ENCODE measurements at places on chromosomes 12 and 14.

DNA sequence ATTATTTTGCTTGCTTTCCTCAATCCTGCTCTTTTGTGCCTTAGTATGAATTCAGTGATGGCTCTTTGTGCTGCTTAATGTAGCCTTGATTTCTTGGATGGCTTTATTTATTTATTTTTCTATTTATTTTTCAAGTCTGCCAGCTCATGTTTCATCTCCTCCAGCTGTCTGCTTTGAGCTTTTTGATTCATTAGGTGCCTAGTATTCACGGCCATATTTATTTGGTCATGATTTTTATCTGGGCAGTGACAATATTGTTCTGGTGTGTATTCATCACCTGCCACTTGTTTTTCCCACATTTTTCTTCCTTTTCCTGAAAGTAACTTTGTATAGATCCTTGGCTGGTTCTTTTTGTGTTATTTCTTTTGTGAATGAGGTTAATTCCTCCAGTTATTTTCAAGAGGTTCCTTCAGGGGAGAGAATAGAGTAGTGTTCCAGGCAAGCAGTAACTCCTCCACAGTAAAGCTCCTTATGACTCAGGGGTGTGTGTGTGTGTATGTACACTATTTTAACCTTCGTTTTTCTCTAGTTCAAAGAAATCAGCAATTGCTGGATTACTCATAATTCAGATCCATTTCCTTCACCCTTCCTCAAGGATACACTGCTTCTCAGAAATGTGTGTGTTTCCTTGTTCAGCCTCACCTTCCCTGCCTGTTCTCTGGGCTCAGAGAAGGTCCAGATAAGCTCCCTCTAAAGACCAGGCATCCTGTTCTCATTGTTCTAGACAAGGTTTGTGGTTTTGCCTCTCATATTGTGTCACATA, 51.6 kb upstream of the PMCH start:
- DNase-seq: no peak

GRCh38 chr14:58747181-58747580, 109.4 kb downstream of the DACT1 start:
- peak; percentile 84 for DNase-seq

GRCh38 chr14:101520621-101521472, 40.4 kb upstream of the DIO3 start:
- no peak for DNase-seq

- DNase-seq: peak; percentile 62
Measured at GRCh38 chr12:105561546-105562198, 231.2 kb downstream of the C12orf75 start.

GRCh38 chr14:38238332-38238731, 17.6 kb downstream of the CLEC14A start:
- DNase-seq: no peak

DNA sequence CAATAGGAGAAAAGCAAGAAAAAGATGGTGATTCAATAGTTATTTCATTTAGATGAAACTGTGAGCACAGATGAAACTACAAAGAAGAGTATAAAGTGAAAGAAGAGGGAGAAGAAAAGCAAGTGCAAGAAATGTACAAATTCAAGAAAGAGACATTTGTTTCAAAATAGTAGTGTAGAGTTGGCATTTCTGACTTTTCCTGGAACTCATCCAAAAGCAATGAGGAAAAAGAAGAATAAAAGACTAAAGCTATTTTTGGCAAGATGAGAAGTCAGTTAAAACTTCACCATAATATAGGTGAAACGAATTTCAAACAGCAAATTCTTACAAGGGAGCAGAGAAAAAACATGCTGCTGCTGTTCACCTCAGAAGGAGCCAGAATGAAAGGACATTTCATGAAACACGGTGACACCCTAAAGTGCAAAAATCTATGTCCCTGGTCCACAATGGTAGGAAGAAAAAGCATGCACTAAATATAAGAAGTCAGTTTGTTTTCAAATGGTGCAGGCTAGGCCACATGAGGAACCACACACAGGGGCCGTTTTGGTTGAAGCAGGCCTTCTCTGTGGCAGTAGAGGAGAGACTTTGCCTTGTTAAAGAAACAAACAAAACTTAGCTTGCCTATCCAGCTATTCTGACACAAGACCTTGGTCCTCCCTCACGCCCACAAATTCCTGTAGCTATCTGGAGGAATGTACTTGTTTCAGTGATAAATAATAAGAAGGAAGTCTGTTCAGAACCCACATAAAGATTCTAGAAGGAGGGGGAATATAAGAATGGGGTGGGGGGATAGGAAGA, 11.1 kb upstream of the CMAS start:
- DNase-seq: no peak

GRCh38 chr14:99441157-99441870, 39.3 kb downstream of the SETD3 start:
- DNase-seq: no peak

GRCh38 chr12:98741556-98742265, 96.6 kb downstream of the APAF1 start:
- DNase-seq: no peak
